Activated T-cell treated with anti-CD3 and anti-CD28 coated beads, Interleukin-2, amount 50 U/mL, for 4 hours (primary cell): ENCODE measurements at places on chromosomes 16 and 17. TPM values are rescaled to one million over a fixed set of nuclear protein-coding genes. Genes with fewer than 3 reads are reported as not detected.

- no peak for DNase-seq
These were observed 25.0 kb upstream of the SYT17 start for GRCh38 chr16:19142939-19143598.

DNA sequence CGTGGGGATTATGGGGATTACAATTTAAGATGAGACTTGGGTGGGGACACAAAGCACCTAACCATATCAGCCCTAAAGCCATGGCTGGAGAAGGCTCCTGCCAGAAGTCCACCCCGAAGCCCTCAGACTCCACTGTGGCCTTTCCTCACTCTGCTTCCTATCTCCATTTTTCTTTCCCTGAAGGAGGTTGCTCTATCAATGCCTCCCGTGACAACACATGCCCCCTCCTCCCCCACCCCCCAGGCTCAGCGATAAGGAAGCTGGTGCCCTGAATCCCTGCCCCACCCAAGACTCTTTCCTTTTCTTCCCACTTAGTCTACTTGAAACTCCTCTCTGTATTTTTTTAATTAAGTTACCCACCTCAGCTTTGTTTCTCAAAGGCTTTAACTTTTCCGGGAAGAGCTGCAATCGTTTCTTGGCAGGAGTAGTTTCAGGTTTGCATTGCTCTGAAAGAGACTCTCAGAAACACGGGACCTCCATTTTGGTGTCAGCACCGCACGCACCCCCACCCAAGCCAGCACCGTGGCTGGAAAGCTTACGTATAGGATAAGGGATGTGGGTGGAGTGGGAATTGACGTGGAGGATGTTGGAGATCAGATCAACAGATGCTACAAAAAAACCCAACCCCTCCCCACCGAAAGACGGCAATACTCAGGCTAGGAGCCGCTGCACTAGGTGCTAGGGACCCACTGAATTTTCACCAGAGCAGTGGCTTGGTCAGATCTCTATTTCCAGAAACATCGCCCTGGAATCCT lies 15.2 kb upstream of the CA4 start:
- no peak for DNase-seq

DNA sequence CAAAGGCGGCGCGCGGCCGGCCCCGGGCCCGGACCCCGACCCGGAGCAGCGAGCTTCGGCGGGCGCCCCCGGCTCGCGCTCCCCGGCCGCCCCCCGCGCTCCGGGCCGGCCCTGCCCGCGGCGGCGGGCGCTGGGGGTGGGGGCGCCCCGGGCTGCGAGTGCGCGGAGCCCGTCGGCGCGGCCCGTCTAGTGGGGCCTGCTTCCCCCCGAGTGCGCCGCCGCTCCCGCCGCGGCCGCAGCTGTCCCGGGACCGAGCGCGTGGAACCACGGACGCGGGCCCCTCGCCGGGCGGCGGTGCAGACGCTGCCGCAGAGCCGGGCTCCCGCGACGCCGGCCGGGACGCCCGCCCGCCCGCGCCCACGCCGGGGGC lies 308 bp downstream of the ADCY9 start:
- no peak for DNase-seq

DNA sequence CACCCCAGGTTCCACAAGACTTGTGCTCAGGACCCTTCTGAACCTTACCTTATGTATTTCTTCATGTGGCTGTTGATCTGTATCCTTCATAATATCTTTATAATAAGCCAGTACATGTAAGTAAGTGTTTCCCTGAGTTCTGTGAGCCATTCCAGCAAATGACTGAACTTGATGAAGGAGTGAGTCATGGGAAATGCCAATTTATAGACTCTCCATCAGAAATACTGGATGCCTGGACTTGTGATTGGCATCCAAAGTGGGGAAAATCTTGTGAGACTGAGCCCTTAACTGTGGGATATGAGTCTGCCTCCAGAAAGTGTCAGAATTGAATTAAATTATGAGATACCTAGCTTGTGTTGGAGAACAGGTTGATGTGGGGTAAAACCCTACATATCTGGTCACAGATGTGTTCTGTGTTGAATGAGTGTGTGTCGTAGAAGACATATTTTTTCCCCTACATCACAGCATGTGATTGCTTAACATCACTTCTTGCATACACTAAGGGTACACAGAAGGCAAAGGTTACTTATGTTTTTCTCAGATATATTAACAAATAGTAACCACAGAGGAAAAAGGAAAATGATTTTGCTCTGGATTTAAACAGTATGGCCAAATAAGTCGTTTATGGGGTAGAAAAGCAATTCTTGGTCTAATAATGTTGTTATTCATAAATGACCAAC lies 70.2 kb upstream of the NETO2 start:
- DNase-seq = no peak

DNA sequence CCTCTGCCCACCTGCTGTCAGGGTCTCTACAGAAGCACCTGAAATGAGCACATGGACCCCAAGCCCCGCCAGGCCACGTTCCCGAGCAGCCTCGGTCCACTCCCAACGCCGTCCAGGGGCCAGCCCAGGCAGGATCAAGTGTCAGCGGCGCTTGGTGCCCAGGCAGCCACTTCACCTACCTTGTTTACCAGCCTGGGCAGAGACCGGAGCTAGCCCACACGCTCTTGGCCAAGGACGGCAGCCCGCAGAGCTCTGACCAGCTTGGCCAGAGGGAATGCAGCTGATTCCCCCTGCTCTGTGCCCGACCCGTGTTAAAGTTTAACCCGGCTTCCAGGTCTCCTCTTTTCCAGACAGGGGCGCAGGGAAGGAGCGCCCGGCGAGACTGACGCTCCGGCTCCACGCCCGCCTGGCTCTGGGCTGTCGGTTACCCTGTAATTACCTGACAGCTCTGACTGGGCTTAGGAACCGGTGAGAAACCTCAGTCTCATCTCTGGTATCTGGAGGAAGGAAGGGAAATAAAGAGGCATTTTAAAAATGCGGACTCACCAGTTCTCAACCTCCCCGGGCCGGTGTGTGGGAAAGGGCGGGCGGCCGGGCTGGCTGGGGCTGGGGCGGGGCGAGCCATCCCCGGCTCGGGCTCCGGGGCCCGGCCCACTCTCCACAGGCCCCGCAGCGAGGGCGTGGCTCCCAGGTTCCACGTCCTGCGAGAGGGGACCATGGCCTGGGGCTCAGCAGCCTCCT lies 4.6 kb downstream of the KIFC3 start:
- no peak for DNase-seq

GRCh38 chr16:79835194-79835593 lies 234.7 kb upstream of the MAF start:
- no peak for DNase-seq

DNA sequence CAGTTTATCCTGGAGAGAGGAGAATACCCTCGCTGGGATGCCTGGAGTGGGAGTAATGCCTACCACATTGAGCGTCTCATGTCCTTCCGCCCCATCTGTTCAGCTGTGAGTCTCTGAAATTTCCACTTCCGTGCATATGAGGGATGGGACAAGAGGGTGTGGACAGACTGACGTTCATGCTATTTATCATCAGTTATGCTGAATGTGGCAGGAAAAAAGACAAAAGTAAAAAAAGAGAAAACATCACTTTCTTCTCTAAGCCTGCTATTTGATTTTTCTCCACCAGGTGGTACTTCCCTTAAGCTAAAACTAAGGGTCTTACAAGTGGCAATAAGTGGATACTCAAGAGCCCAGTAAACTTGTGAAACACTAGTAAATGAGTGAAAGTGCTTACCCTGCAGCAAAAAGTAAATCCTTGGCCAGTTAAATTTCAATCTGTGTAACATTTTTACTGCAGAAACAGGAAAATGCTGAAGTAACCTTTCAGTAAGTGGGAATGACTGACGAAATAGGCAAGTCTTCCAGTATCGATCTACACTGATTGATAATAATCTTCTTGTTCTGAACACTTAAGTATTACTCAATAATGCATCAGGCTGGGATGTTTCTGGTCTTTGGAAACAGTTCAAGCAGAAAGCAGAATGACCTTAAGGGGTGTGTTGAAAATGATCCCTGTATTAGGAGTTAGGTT lies 5.6 kb downstream of the CRYBA1 start:
- DNase-seq = no peak

The PRR35 gene
- total RNA-seq = 0.10 TPM

DNA sequence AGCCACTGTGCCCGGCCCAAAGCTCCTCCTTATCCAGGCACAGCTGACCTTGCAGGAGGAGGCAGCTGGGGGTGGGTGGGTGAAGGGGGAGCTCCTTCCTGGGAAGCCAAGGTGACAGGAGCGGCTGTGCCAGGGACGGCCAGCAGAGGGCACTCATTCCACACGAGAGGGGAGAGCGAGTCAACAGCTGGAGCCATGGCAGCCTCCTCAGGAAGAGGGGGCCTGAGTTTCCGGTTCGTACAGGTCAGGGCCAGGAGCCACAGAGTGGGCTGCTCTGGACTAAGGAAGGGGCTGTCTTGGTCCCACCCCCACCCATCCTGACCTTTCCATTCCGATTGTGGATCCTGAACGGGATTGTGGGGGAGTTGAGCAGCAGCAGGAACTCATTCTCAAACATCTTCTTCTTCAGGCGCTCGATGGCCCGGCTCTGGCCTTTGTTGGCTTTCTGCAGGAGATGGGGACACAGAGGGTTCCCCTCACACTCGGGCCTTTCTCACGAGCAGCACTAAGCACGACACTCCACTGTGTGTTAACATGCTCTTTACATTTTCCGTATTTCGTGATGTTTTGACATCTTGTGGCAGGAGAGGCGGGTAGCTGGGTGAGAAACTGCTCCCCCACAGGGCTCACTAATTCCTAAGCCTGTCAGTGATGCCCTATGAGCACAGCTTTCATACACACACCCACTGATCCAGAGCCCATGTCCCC lies 61.6 kb downstream of the TIMM22 start:
- DNase-seq = peak; percentile 25
